ENCODE measurements at places on chromosomes 16 and 17.
A peak's percentile ranks its signal among the peaks of the same experiment; 100 is the strongest.

- DNase-seq, result no peak
These were observed 28.8 kb upstream of the MTSS2 start for GRCh38 chr16:70714581-70715054.

- DNase-seq, result no peak
These were observed 8.0 kb downstream of the NEUROD2 start for GRCh38 chr17:39599665-39600231.

GRCh38 chr16:1439058-1439698 is 5.2 kb downstream of the CCDC154 start:
- DNase-seq, result no peak

- DNase-seq, result no peak
These were observed at the start of gene MPP3 for GRCh38 chr17:43832976-43833829. Gene MPP3 (minus strand): TSS chr17:43833146. CDS start chr17:43831906, 1,240 bp downstream.

DNA sequence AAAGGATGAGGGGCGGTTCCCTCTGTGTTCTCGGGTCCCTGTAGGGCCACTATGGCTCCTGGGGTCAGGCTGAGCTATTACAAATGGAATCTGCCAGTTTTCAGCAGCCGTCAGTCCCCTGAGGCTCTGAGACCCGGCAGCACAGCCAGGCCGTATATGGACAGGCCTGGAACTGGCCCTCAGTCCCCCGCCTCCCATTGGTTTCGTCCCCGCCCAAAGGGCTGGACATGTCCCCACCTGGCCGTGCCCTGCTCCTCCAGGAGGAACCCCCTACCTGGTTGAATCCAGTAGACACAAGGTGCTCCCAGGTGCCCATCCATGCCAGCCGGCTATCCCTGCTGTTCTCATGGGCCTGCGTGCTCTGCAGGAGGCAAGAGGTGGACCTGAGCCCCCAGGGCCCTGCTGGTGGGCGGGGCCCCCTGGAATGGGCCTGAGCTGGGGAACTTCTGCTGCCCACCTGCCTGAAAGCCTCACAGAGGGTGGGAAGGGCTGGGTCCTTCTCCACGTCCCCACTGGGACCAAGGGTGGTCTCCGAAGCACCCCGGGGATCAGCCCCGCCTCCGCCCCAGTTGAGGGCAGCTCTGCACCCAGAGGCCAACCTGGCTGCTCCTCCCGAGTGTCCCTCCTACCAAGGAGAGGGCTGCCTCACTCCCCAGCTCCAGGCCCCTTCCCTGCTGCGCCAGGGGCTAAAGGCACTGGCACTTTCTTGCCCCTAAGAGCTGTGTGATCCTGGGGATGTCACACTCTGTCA is 16.8 kb downstream of the VASN start:
- DNase-seq, result no peak

- no peak for DNase-seq
These were observed 558 bp downstream of the B3GNT9 start for GRCh38 chr16:67150047-67150832.

GRCh38 chr17:47844814-47845715 is 4.0 kb upstream of the SCRN2 start:
- DNase-seq, result no peak

DNA sequence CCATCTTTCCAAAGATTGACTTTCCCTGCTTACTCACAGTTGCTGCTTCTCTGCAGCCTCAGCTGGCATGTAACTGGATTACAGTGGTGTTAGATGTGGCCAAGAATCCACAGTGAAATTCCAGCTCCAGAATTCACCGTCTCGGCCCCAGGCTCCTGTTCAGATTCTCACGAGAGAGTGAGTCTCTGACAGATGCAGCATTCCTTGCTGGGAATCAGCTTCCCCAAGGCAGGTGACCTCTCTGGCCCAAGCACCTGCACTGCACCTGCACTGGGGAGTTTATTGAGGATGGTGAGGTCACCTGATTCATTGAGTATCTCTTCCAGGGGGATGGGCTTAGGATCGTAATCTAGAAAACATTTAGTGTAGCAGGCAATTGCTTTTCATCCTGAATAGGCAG is 600.5 kb upstream of the RBFOX1 start:
- DNase-seq, result no peak

DNA sequence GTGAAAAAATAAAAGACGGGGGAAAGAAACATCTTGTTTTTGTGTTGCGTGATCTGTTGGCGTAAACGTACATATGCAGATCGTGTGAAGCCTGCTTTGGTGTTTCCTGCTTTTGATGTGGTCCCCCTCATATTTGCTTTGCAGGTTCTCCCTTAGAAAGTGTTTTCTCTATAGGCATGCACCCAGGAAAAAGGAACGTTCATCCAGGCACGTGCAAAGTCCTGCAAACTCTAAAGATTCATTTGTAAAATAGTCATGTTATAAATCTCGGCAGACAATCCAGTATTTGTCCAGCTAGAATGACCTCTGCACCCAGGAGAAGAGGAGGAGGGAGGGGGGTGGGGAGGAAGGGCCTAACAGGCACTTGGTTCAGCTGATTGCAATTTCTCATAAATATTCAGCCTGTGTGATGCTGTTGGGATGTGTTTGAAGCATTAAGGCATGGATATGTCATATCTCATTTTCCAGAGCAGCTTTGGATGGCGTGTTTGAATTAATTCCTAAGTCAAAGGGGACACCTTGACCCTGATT is 40.3 kb upstream of the DDX52 start:
- no peak for DNase-seq

DNA sequence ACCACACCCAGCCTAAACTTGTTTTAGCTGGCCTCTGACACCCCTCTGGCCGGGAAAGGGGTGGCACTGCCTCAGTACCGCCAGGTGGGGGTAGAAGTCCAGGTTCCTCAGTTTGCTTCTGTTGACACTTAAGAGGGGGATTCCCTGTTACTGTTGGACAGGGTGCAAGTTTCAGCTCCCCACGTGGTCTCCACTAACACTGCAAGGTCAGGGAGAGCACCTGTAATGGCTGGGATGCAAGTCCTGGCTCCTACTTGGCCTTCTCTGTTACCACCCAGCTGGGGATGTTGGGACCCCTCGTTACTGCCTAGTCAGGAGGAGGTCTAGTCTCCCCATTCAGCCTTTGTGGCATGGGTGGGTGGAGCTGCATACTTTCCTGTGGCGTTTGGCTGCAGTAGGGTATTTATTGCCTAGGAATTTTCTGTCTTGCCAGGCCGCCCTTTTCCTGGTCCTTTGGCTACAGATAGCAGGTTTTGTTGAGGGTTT is 10.6 kb upstream of the MFAP4 start:
- DNase-seq, result no peak

DNA sequence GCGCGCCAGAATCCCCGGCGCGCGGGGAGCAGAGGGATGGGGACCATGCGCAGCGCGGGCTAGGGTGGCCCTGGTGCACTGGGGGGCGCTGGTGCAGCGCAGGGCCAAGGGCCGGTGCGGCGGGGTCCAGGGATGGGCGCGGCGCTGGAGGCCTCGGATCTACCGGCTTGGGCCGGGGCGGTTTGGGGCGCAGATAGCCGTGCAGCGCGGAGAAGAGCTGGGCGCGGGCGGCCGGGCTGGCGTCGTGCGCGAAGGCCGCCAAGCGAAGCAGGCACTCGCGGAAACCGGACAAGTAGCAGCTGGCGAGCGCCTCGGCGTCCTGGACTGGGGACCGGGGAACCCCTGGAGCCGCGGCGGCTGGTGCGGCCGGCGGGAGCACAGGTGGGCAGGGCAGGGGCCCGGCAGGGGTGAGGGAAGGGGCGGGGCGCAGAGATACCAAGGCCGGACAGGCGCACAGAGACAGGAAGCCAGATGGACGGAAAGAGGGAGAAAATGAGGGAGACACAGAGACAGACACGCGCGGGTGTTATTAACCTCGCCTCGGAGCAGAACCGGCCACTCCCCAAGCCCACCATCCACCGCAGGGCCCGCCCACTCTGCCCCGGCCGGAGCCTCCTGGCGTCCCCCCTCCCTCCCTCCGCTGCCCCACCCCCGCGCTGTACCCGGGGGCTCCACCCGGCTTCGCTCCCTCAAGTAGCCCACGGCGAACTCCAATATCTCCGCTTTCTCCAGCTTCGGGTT is 2.1 kb downstream of the HES7 start:
- no peak for DNase-seq

DNA sequence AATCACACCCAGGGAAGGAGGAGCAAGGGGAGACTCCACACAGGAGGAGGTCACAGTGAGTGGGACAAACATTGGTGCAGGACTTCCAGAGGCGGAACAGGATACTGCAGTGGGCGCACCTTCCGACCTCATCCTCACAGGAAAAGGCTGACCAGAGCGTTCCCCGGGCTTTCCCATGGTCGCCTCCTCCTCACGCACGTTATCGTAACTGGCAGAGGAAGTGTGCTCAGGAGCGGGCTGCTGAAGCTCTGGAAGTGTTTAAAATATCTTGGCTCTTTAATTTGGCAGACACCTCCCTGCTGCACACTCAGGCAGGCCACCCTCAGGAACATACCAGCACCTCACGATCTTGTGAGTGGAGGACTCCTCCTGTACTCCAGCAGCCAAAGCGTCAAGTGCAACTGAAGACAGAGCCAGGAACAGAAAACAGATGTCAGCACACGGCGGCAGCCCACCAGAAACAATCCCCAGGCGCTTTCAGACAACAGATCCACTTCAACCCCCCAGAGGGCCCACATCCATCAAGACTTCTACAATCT is 17.5 kb downstream of the FANCA start:
- DNase-seq, result no peak

- DNase-seq, result peak; percentile 63
These were observed 12.0 kb downstream of the TBC1D24 start for GRCh38 chr16:2486645-2487516.

DNA sequence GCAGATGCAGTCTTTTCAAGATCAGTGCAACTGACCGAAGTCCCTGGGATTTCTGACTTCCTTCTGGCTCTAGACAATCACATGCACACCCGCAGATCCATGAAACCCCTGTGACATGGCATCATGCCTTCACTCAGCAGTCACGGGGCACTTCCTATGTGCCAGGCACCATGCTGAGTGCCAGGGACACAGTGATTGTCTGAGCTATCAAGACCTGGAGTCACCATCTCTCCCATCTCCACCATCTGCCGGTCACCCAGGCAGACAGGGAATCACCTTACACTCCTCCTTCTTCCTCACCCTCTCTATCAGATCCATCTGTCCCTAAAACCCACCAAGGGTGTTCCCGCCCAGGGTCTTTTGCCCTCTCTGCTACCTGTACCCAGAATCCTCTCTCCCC is 5.3 kb downstream of the BEAN1 start:
- no peak for DNase-seq

GRCh38 chr17:74859459-74860228 is at the start of gene GRIN2C:
Gene GRIN2C (minus strand): TSS chr17:74859885. CDS start chr17:74855092, 4,793 bp downstream.
- DNase-seq, result no peak

DNA sequence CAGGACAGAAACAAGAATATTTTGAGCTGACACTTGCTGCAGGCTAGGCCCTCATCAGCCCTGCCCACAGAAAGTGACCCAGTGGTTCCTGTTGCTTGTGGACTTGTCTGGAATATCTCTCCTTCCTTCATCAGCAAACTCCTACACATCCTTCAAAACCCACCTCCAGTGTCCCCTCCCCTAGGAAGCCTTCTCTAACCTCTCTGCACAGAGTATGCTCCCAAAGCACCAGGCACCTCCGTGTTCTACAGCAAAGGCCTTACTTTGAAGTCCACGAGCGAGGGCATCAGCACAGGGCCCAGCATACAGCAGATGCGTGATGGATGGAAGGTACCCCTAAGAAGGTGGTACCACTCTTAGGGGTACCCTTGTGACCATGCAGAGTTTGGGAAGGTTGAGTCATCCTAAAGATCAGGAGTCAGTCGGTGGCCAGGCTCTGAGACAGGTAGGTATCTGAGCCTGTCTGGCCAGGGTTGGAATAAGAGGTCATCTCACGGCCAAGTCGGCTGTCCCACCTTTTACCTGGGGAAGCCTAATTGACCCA is 2.0 kb downstream of the CCDC102A start:
- DNase-seq, result no peak

GRCh38 chr16:12170103-12171040 is 193.8 kb downstream of the SNX29 start:
- no peak for DNase-seq

- no peak for DNase-seq
These were observed 77.7 kb downstream of the AMFR start for GRCh38 chr16:56347670-56348069.

DNA sequence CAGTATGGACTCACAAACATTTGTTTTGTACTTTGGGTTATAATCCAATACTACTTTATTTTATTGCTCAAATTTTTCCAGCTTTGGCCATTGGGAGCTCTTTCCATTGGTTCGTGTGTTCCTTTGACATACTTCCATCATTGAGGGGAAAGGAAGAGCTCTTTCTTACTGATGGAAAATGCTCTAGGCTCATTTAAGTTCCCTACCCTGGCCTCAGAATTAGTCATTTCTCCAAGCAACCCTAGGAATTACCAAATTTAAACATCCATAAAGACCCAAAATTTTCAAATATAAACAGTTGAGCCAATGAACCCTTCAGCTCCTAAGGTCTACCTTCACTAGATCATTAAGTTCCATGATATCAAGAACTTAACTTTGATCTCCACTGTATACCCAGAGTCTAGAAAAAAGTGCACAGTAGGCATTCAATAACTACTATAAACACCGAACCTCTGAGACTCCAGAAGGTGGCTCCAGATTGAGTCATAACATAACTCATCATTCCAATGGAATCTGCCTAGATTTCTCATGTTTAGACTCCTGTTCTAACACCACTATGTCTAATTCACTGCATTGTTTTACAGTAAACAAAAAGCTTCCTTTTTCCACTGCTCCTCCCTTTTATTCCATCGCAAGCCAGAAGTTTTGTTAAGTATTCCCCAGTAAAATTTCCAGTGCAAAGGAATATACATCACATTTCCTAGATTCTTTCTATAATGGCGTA is 39.0 kb downstream of the SMURF2 start:
- DNase-seq, result no peak

DNA sequence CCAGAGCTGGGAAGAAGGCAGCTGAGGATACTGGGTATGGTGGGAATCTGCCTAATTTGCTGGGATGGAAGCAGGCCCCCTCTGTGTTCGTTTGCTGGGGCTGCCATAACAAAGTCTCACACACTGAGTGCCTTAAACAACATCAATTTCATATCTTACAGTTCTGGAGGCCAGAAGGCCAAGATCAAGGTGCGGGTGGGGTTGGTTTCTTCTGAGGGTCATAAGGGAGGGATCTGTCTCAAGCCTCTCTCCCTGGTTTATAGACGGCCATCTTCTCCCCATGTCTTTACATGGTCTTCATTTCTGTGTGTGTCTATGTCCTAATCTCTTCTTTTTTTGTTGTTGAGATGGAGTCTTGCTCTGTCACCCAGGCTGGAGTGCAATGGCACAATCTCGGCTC is 35.8 kb downstream of the GDE1 start:
- no peak for DNase-seq

GRCh38 chr17:19470530-19471261 is 59.7 kb downstream of the RNF112 start:
- DNase-seq, result no peak

Measured in stimulated activated CD8-positive, alpha-beta memory T cell treated with anti-CD3 and anti-CD28 coated beads, Interleukin-4, amount 100 ng/mL, for 4 hours (primary cell).